MV-4-11 (cell line): ENCODE measurements at places on chromosomes 7 and 10.

GRCh38 chr7:51901489-51901840, 584.9 kb upstream of the COBL start:
- DNase-seq: no peak

DNA sequence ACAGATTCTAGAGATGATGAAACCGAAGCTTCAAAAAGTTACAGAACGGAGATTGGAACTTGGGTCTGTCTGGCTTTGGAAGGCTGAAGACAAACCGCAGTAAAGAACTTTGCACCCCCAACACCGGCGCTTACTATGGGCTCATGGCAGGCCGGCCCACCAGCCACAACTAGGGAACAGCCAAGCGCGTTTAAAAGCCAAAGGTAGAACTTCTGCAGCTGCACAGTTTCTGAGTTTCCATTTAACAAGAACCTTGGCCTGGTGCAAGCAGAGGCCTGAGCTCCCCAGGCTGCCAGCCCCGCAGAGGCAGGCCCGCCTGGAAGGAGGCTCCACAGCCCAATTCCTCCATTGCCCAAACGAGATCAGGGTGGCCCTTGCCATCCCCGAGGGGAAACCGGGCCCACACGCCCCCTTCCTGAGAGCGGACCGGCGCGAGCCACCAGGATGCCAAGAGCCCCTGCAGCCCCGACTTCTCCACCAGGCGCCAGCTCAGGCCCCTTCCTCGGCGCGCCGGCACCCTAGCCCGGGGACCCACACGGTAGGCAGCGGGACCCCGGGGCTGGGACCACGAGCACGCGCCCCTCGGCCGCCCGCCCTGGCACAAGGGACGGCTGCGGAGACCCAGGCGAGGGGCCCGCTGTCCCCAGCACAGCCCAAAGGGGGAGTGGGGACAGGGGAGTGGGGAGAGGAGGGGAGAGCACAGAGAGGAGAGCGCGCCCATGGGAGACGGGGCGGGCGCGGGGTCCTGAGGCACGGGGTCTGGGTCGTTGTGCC, 566 bp downstream of the MAD1L1 start:
- DNase-seq: no peak

GRCh38 chr10:86876748-86877147, 80.7 kb downstream of the MMRN2 start:
- DNase-seq: peak; percentile 94

DNA sequence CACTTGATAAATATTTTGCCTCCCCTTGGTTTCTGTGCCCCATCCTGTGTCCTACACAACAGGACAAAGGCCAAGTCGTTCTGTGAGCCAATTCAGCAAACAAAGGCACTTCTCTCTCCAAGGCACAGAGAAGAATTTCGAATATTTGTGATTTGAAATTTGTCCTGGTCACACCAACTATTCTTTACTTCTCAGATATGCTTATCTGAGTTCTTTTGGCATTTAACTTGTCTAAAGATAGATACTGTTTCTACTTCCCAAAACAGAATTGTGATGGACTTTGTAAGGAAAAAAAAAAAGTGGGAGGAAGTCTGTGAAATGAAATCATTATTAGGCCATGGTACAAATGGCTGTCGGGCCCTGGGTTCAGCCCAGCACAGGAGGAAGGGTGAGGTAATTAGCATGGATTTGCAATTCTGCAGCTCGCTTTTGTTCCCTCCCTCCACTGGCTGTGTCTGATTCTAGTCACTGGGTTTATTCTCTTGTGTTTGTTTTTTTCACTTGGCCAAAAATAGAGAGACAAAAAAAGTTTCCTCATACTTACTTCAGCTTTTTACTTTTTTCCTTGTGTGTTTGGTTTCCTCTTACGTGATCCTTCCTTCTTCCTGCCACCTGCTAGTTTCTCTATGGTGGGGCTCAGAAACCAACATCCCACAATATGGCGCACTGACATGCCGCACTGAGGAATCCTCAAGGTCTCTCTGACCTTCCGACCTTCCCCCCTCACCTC, 108.2 kb upstream of the MKLN1 start:
- DNase-seq: peak; percentile 96

- DNase-seq: no peak
Measured at GRCh38 chr10:76432016-76433012, 1000.9 kb downstream of the LRMDA start.

- no peak for DNase-seq
Measured at GRCh38 chr7:80921130-80921529, 2.3 kb upstream of the SEMA3C start.

DNA sequence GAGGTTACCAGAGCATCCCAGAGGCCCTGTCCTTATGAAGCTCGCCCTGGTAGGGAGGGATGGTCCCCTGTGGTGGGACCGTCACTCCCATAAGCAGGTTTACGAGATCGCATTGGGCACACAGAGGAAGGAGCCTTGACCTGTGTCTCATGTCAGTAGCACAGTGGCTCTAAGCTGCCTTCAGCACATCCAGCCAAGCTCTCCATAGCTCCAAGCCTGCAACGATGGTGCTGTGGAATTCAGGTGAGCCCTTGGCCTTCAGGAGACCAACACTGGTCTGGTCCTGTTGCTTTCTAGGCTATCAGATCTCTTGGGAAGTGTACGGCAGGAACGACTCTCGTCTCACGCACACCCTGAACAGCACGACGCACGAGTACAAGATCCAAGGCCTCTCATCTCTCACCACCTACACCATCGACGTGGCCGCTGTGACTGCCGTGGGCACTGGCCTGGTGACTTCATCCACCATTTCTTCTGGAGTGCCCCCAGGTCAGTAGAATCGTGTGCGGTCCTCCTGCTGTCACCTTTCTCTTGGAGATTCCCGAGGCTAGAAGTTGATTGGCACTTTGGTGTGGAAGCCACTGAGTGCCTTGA, 605.3 kb upstream of the FOXK1 start:
- DNase-seq: no peak

DNA sequence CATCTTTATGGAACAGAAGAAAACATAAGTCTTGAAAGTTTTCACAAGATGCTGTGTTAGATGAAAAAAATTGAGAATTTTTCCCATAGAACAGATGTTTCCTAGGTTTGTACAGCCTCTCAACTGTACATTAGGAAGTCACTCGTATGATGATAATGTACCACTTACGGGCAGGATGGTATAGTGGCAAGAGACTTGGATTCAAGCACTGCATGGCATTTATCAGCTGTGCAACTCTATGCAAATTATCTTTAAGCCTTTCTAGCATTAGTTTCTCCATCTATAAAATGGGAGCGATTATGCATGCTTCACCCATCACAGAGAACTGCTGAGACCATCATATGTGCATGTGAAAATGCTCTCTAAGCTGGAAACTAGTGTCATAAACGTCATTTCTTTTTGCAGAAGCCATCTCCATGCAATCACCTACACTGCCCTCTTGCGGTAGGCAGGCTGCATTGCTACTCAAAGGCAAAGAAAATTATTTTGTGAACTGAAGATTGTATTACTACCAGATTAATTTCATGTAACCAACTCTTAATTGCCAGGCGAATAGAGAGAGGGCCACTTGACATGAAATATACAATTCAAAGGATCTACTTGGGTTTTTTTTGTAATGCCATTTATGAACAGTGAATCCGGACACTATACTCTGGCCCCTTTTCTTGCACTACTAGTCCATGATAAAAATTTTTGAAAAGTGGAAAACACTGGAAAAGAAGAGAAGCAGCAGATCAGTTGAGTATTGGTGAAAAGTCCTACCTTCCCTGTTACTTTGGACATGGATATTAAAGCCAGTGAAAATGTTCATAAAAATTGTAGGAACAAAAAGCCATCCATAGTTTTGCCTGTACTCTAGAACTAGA, 102.3 kb downstream of the JAZF1 start:
- peak; percentile 47 for DNase-seq

GRCh38 chr10:106734220-106734619, 430.3 kb downstream of the SORCS1 start:
- no peak for DNase-seq

DNA sequence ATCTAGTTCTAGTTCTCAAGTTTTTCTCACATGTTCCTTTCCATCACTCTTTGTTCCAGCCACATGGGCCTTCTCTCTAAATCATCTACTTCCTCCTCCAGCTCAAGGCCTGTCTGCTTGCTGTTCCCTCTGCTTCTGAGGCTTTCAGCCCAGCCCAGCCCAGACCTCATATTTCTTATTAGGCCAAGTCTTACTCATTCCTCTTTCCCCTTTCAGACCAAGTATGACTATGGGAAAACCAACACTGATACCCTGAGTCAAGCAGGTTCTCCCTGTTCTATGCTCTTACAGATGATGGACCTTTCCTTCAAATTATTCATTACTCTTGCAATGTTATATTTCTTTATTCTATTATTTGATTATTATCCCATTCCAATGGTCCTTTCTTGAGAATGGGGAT, 80.3 kb upstream of the SEM1 start:
- DNase-seq: peak; percentile 61

- no peak for DNase-seq
Measured at GRCh38 chr10:128491686-128492085, 365.5 kb upstream of the MKI67 start.

GRCh38 chr7:4707980-4708411, 25.9 kb downstream of the FOXK1 start:
- DNase-seq: no peak

DNA sequence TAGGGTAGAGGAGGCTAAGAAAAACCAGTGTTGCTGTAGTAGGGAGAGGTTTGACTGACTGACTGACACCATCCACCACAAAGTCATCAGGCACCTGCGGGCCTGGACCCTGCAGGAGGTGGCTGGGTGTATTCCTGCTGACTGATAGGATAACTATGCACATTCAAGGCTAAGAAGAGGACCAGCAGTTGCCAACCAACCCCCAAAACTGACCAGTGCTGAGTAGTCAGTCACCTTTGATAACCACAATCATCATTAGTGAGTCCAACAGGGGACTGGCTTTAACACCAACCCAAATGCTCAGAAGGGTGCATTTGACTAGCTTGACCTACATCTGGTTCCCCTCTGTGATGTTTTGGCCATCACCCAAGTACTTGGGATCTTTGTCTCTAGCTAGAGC, 30.5 kb downstream of the PLXNA4 start:
- no peak for DNase-seq

DNA sequence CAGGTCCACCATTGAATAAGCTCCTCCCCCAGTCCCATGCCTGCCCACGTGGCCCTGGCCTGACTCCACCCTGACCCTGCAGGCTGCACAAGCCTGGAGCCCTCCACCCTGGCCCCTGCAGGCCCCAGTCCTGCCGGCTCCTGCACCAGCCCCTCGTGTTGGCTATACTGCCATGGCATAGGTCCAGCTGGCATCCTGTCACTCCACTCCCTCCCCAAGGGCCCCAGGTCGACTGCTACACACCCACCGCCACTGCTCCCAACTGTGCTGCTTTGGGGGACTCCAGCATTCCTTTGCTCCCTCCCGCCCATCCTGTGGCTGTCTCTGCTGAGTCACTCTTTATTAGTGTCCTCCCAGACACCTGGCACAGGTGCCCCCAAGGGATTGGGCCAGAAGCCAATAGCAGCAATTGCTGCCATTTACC, 32.4 kb upstream of the HSPA12A start:
- DNase-seq: no peak

GRCh38 chr7:2943851-2944601, 99.6 kb downstream of the CARD11 start:
- no peak for DNase-seq

DNA sequence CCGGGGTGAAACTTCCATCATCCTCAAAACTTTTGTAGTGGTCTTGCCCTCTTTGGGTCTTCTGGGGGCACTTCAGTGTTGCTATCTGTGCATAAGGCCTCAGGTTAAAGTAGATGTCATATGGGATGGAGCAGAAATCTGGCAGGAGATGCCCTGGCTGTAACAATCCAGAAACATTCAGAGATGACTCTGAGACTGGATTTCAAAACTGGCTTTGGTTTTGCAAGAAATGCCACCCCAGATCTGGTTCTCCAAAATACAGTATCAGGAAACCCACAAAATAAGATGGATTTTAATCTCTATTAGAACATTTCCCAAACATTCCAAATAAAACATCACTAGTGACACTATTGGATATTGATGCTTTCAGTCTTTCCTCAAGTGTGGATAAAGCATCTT, 191.5 kb downstream of the REEP3 start:
- no peak for DNase-seq

DNA sequence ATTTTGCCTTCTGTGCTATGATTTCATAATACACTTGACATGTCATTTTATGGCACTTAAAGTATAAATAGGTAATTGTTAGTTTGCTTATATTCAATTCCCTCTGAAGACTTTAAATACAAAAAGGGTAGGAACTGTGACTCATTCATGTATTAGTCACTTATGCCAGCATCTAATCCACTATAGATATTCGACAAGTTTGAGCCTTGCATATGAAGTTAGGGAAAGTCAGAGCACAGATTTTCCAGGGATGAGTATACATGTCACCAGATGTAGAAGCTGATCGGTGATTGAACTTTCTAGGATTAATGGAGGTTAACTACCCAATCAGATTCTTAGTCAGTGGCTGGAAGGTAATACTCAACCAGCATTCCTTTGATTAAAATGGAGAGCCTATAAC, 1321.5 kb downstream of the XPNPEP1 start:
- no peak for DNase-seq

DNA sequence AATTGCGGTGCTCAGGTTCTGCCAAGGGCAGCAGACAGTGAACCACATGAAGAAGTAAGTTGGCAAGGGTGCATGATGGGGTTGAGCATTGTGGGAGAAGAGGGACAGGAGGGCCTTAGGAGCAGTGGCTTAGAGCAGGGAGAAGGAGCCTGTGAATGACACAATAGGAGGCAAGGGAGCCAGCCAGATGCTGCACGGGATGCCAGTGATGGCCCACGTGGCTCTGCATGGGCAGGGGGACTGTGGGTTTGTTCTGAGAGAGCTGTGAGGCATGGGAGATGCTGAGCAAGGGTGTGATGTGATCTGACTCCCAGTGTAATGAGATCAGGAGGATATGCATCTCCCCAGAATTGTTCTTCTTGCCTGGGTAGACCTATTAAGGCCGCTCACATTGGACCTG, 60.9 kb downstream of the C10orf90 start:
- no peak for DNase-seq

GRCh38 chr7:150369748-150370501, 1.3 kb downstream of the REPIN1 start:
- DNase-seq: no peak

GRCh38 chr10:43190775-43191174, 52.5 kb downstream of the CSGALNACT2 start:
- no peak for DNase-seq

DNA sequence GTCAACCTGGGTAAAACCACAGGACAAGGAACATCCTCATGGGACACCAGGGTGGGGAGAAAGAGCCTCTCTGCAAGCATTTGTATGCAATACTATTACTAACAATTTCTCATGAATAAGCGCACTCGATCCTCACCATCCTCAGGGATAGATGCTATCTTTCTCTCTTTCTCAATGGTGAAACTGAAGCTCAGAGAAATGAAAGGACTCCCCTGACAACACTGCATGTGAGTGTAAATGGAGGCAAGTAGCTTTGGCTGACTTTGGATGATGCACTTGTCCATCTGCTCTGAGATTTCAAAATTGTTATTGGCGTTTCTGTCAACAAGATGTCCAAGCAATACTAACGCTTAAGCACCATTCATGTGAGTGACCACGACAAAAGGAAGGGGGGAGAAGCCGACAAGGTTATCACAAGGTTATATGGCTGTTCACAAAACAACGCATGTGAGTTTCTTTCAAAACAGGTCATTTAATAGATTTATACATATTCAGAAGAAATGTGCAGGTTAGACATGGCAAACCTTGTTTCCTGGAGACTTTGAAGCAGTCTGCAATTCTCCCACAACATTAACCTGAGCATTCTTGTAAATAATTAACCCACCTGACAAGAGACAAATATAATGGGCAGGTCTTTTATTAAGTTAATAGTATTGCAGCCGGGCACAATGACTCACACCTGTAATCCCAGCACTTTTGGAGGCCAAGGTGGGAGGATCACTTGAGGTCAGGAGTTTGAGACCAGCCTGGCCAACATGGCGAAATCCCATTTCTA, 54.0 kb downstream of the IFIT5 start:
- DNase-seq: no peak
